ENCODE measurements at places on chromosomes 1 and 21.

- DNase-seq = no peak
These were observed 91.7 kb downstream of the CDC14A start for GRCh38 chr1:100443811-100444571.

DNA sequence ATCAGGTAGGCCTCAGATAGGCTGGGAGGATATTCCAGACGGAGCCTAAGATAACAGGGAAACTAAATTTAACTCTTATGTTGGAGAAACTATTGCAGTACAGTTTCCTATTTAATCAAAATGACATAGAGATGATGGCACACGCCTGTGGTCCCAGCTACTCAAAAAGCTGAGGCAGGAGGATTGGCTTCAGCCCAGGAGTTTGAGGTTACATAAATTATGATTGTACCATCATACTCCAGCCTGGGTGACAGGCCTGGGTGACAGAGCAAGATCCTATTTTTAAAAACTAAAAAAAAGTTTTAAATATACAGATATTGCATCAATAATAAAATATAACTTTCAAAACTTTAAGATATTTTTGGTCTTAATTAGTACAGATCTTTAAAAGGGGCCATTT lies 25.2 kb upstream of the TAL1 start:
- DNase-seq = no peak

DNA sequence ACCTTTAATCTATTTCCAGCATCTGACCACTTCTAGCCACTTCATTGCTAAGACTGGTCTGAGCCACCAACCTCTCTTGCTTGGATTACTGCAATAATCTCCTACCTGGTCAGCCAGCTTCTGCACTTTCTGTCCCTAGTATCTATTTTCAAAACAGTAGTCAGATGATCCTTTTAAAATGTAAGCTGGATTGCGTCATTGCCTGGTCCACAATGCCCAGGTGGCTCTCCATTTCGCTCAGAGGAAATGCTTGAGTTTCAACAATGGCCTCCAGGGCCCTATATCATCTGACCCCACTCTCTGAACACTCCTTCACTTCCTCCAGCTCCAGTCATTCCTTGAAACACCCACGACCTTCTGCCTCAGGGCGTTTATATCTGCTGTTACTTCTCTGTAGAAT lies 2.3 kb downstream of the FYB2 start:
- no peak for DNase-seq

DNA sequence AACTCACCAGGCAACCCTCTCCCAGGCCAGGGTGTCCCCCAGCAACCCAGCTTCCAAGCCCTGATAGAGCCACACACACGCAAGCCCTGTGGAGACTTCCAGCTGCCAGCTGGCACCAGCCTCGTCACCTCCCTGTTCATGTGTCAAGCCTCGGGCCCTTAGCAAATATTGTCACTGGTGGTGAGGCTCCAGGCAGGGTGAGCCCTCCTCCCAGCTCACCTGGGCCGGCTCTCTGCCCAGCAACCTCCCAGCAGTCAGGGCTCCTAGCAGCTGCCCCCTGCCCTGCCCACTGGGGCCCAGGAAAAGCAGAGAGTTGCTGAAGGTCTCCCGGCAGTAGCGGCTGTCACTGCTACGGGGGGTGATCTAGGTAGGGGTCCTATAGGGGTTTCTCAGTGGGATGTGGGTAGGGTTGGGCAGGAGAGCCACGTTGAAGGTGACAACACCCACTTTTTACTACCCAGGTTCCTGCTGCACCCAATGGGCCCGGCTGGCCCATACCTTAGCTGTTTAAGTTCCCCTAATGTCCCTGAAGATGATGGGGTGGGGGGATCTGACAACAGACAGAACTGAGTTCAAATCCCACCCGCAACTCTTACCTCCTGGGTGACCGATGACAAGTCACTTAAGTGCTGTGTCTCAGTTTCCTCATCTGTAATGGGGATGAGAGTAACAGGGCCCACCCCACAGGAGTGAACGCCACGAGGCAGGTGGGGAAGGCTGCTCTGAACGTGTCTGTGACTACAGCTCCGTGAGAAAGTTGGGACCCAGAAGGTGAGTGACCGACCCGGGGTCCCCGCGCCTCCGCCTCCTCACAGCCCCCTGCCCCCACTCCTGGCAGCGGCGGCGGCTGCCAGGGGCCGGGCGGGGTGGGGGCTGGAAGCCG lies 678 bp downstream of the TTC39A start:
- peak; percentile 37 for DNase-seq

- DNase-seq = no peak
These were observed 13.3 kb downstream of the ZBTB8OS start for GRCh38 chr1:32636914-32637645.

DNA sequence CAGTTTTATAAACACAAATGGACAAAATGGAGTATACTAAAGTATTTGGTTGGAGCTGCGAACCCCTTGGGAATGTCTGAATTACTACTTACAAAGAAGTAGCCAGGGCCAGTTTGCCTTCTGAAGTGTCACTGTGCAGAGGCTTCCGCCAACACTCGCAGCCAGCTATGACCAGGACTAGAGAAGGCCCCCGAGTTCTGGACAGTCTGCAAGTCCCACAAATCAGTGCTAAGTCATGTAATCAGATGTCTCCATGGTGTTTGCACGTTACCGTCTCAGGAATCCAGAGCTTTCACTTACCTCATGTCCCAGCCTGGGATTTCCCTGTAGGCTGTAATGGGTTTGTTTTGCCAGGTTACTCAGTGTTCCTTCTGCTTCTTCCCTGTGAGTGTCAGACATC lies 106.6 kb upstream of the SPAG17 start:
- no peak for DNase-seq

- DNase-seq = no peak
These were observed 49.5 kb upstream of the GPR37L1 start for GRCh38 chr1:202073206-202073605.

GRCh38 chr1:38045401-38046332 lies 926 bp downstream of the POU3F1 start:
- DNase-seq = peak; percentile 61

GRCh38 chr1:72780212-72780611 lies 497.9 kb upstream of the NEGR1 start:
- no peak for DNase-seq

GRCh38 chr1:113653741-113654140 lies 105.5 kb downstream of the PHTF1 start:
- no peak for DNase-seq

DNA sequence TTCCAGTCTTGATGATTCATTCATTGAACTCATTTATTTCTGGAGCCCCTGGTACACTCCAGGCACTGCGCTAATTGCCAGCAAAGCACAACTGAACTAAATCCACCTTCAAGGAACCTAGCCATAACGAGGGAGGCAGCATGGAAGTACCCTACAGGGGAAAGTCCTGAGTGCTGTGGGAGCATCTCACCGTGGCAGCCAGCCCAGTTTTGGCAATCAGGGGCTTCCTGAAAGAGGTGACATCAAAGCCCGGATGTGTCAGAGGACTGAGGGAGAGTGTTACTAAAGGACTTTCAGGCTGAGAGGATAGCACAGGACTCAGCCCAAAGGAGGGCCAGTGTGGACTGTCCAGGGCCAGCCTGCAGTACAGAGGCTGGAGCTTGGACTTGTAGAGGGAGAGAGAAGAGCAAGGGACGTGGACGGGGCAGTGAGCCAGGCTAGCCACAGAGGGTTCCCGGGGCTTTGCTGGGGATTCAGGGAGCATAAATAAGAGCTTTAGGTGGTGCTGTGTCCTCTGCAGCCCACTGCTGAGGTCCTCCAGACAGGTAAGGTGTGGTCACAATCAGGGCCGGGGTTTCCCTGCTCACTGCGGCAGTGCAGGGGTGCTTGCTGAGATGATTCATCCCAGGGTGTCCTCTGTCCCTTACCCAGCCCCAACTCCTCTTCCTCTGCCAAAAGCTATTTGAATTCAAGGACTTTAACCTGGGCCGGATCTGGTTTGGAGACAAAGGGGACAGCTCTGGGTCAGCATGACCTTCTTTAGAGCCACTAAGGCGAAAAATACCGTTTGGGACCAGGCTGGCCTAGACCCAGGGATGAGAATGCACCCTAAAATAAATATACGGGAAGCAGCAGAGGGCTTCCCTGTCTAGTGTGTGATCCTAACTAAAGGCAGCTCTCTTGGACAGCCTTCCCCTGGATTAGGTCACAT lies 128.3 kb downstream of the EDEM3 start:
- no peak for DNase-seq

DNA sequence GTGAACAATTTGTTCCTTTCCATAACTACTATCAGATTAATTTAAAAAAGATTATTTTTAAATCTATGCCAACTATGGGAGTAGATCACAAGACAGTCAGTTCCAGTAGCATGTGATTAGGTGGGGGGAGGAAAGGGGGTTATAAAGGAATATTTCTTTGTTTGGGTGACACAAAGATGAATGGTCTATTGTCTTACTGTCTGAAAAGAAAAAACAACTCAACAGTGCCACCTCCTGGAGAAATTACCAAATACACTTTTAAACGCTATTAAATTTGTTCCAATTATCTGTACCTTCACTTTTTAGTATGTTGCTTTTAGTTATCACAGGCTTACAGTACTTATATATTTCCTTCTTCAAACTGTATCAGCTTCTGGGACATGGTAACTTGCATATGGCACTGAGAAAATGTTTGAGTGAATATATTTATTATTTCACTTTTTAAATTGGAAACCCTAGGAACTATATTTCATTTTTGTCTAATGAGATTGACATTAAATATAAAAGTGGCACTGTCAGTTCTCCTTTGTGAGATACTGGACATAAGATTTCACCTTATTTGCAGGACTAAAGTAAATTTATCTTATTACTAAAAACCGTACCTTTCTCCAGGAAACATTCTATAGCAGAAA lies 1.7 kb upstream of the SORT1 start:
- DNase-seq = peak; percentile 87

GRCh38 chr1:10068605-10069294 lies 36.0 kb downstream of the UBE4B start:
- DNase-seq = no peak

DNA sequence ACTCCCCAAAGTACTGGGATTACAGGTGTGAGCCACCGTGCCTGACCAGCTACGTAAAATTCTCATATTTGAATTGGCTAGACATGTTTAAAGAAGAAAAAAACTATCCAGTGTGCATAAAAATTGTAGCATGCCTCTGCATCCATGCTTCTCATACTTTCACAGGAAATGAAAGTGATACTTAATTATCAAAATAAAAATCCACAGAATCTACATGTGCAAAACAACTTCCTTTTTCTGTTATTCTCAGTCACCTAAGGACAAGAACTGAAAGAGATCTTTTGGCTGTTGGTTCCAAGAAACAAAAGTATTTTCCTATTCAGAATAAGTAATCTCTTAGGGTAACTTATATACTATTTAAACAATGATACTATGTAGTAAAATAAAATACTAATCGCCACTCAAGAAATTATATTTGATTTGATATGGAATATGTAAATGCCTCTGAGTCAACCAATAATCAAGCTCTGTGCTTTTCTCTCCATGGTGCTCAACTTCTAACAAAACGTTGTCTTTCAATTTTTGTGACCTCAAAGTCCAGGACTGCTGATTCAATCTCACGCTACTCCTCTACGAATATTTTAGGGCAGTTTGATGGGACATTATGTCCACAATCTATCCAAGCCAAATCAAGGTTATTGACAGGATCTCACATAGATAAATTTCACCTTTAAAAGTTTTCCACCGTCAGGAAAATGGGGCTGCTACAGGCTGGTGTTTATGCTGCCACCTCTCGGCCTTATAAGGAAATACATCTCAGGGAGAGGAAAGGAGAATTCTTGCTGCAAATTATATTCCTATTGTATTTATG lies 102.7 kb downstream of the ZNF281 start:
- DNase-seq = peak; percentile 58

GRCh38 chr1:219472596-219472995 lies 140.3 kb downstream of the ZC3H11B start:
- no peak for DNase-seq

GRCh38 chr21:37620401-37620800 lies 253.8 kb downstream of the DYRK1A start:
- DNase-seq = no peak

GRCh38 chr1:174480324-174480723 lies 32.6 kb downstream of the GPR52 start:
- no peak for DNase-seq

DNA sequence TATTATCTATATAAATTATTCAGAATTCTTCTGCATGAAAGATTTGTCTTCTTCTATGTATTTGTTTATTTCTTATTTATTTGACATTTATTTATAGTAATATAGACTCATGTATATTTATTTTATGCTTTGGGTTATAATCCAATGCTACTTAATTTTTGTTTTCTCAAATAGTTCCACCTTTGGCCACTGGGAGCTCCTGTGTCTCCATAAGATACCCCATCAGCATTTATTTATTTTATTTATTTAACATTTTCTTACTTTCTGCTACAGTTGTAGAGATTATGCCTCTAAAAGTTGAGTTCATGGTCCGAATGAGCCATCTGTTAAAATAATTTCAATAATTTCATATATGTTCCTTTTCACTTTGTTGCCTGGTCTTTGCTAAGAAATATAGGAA lies 289.4 kb downstream of the ADGRL2 start:
- no peak for DNase-seq

DNA sequence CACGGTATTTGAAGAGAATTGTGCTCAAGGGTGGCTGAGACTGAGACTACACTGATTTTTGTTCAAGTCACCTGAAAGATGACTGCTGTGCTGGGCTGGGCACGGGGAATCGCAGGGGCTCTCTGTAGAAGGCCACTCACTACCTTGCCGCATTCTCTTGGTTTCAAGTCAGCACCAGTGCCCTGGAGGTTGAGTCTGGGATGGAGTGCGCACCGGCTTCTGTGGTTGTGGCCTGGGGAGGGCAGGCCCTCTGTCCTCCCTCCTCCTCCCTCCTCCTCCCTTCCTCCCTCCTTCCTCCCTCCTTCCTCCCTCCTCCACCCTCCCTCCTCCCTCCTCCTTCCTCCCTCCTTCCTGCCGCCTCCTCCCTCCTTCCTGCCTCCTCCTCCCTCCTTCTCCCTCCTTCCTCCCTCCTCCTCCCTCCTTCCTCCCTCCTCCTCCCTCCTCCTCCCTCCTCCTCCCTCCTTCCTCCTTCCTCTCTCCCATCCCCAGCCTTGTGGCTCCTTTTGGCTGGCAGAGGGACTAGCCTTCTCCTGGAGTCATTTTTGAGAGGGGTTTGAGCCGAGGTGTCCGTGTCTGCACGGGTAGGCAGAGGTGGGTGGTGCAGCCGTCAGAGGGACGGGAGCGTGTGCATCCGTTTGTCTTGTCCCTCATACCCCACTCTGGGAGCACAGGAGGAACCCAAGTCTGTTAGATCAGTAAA lies 9.5 kb downstream of the RER1 start:
- no peak for DNase-seq

DNA sequence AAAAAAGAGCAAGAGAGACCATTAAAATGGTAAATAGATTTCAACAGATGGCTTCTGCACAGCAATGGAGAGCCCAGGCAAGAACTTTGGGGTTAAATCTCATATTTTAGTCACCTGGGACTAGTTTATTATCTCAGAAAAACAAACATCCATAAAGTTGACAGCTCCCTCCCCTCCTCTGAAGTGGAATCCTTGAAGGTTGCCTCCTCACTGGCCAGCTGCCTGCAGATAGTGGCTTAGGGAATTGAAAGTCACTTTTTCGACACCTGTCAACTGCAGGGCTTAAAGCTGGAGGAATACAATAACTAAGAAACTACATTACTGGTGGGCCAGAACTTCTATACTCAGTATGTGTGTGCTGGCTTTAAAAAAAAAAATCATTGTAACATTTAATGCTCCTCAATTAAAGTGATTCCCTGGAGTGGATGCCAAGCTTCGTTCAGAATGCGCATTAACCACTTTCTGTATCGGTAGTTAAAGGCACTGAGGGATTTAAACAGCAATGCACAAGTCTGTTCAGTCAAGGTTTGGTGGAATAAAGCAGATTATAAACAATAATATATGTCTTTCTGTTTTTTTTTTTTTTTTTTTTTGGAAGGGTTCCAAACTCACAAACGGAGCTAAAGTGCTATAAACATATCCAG lies 52.5 kb downstream of the LHX4 start:
- DNase-seq = peak; percentile 13

Data from NCI-H1105 treated with DMSO at 0.1 percent for 48 hours (cell line).